Adrenal gland (tissue), 19 donors: ENCODE measurements at places on chromosomes 2 and 18.

GRCh38 chr2:75569546-75569945 is 8.8 kb upstream of the EVA1A start:
- no peak for DNase-seq

GRCh38 chr2:200673191-200673590 is 87.4 kb downstream of the AOX1 start:
- no peak for DNase-seq

- DNase-seq: no peak
These were observed 3.7 kb downstream of the STK17B start for GRCh38 chr2:196167666-196168065.

- no peak for DNase-seq
These were observed 420.3 kb upstream of the POU3F3 start for GRCh38 chr2:104433657-104434056.

- no peak for DNase-seq
These were observed 5.2 kb downstream of the FN1 start for GRCh38 chr2:215430528-215431187.

- no peak for DNase-seq
These were observed 1579.0 kb upstream of the NXPH2 start for GRCh38 chr2:140359056-140359771.

- peak; percentile 29 for DNase-seq
These were observed 181.6 kb downstream of the BCL2 start for GRCh38 chr18:63137999-63138435.

- no peak for DNase-seq
These were observed 67.2 kb downstream of the TMEM131 start for GRCh38 chr2:97928591-97928990.

GRCh38 chr2:101265893-101266499 is 13.3 kb downstream of the CNOT11 start:
- DNase-seq: no peak

DNA sequence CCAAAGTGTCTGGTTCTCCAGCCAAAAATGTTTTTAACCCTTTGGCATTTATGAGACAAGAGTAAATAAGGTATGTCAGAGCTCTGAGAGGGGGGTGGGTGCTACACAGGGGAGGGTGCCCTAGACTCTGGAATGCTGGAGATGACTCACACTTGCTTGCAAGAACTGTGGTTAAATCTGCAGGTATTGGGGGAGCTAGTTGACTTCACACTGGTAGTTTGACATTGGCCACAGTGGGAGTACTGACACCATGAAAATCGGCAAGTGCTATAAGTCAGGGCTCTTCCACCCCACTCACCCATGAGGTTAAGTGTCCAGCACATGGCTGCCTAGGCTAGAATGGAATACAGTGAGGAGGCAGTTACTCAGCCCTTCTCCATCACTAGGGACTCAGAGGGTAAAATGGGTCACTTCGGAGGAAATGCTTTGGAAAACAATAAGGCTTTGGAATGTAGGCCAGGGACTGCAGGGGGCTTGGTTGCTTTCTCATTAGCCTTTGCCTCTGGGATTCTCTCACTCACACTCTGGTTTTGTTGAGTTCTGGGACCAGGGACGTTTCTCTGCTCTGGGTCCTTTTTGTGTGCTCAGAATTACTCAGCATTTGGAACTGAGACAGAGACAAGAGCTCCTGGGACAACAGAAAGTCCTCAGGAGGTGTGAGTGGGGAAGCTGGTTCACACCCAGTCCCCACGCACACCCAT is 91.6 kb downstream of the ACKR3 start:
- no peak for DNase-seq

- DNase-seq: no peak
These were observed 33.9 kb downstream of the ACOXL start for GRCh38 chr2:110766291-110766690.

DNA sequence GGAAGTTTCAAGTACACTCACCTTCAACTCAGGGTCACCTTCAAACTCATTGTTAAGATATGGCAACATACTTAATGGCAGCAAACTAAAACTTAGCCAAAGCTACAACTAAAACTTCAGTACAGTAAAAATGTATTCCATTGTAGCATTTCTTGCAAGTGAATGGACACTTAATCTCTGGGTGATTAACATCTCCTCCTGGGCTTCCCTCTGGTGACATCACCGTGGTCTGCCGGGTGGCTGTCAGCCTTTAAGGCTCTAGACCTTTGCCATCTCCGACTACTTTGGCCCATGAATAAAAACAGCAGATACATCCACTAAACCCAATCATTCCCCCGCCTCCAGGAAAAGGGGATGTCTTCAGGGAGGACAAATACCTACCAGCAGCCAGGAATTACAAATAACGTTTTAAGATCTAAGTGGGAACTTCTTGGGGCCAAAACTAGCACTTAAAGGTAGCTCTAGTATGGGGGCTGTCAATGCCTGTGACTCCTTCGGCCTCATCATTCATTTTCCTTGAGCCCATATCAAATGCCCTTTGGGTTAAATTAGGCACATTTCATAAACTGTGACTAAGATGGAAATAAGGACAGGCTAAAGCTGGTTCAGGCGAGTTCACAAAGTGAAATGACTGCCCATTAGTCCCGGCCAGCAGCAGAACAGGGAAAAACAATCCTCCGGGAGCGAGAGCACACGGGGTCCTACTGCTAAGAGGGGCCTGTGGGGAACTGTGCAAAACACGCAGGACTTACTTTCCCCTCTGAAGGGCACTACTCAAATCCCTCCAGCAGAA is 1.1 kb downstream of the TFCP2L1 start:
- DNase-seq: no peak

DNA sequence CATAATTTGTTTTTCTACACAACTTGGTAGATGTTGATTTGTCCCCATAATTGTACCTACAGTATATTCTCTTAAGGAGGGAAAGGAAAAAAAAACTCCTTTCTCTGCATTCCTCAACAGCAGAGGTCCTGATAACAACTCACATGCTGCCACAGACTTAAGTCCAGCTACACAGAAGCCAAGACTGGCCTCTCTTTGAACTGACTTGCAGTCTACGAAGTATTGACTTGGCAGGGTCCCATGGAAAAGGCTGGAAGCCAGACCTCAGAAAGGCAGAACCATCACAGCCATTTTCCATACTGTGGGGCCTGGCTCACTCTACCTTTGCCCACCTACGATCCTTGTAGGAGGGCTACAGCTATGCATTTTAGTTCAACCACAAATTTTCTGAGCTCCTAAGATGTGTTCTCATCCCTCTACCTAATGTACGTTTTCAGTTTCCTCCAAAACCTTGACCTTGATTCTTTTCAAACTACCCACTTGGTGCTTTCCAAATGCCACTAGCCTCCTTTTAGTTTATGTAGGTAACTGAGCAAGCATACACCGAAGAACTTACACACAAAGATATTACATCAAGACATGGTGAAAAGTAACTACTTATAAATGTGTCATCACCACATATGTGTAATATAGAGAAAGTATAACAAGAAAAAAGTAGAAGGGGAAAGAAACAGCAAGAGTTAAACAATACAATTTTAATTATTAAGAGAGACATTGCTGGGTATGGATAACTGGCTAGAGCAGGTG is 12.2 kb downstream of the LONRF2 start:
- no peak for DNase-seq

DNA sequence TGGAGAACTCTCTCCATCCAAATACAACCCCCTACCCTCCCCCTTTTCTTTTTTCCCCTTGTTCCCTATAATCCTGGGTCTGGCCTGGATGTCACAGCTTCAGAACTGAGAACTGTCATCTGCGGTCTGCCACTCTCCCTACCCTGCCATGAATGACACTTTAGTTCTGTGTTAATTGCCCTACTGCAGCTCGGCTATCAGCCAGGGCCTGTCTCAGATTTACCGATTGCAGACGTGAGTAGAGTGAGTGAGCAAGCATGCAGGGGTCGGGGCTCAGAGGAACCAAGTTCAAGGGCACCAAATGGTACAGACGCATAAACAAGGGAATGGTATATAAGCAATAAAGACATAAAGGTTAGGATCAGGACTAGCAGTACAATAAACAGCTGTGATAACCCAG is 967.8 kb downstream of the BCL11A start:
- DNase-seq: no peak

DNA sequence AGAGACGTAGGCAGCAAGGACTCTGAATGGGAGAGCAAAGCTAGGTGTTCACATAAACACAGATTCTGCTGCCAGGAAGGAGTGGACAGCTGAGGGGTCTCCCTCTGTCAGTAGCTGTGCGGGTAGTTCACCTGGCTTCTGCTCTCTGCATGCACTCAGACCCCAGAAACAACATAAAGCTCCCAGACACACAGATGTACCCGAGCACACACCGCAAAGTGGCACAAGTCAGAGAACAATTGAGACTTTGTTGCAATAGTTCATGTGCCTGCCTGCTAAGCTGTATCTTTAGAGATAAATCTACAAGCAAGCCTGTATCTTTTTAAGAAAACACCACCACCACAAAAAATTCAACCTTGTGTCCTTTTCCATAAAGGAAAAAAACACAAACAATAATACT is 420.0 kb upstream of the ST6GAL2 start:
- DNase-seq: no peak

GRCh38 chr2:111034606-111035005 is 86.1 kb upstream of the BCL2L11 start:
- DNase-seq: no peak

GRCh38 chr2:241148891-241149674 is at the start of gene PASK:
Gene PASK (minus strand): TSS chr2:241149472. CDS start chr2:241143032, 6,440 bp downstream.
- DNase-seq: peak; percentile 96

DNA sequence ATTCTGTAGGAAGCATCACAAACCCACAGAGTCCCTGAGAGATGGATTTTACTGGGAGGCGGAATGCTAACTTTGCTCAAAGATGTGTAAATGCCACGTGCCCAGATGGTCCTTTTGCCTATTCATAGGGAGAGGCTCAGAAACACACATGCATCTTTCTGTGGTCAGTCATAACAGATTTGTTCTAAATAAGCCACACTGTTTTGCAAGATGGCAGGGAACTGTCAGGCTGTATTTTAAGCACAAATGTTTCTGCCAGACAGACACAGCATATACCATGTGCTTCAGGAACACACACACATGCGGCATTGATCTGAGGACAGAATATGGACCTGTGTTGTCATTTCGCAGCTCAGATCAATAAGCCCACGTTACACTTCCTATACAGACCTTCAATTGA is 312.0 kb downstream of the GPD2 start:
- no peak for DNase-seq

- no peak for DNase-seq
These were observed 9.2 kb downstream of the FKBP1B start for GRCh38 chr2:24058564-24059271.

GRCh38 chr2:108182489-108182888 is 57.3 kb upstream of the SULT1C3 start:
- no peak for DNase-seq

GRCh38 chr2:65070172-65070830 is 14.1 kb downstream of the CEP68 start:
- peak; percentile 86 for DNase-seq

DNA sequence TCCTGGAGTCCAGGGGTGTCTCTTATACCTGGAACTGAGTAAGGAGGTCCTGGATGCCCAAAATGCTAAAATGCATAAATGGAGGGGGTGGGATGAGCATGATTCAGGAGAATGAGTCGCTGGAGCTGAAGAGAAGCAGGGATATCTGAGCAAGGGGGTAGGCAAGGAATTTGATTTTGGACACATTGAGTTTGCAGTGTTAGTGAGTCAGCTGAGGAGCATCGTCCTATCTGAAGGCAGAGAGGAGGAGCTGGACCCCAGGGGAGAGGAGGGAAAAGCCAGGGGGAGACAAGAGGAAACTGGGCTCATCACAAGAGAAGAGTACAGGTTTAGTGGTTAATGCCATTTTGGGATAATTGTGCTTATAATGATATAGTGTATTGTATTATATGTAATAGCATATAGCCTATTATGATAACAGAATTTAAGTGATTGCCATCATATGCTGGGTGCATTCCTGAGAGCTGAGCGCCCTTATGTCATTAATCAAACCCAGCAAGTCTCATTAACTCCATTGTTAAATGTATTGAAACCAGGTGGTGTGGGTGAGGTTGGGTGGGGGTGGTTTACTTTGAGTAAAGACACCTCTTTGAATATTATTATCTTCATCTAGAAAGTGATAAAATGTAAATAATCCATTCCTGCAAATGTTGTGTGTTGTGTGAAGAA is 12.4 kb downstream of the EHD3 start:
- DNase-seq: no peak

GRCh38 chr18:13288509-13289133 is 70.1 kb downstream of the LDLRAD4 start:
- no peak for DNase-seq

DNA sequence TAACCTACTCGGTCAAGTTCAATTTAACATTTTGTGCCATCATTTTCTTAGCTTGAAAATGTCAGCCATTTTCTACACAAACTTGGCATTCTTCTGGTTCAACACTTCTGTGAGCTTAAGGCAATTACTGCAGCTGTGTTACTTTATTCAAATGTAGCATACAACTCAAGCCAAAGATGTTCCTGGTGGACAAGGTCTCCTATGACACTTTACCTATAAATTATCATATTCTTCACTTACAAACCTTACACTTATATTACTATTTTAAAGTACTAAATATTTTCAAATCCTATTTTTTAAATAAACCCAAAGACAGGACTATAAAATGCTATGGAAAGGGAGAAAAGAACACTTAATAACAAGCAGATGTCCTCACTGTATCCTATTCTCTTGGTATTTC is 1045.3 kb downstream of the TSN start:
- DNase-seq: no peak

DNA sequence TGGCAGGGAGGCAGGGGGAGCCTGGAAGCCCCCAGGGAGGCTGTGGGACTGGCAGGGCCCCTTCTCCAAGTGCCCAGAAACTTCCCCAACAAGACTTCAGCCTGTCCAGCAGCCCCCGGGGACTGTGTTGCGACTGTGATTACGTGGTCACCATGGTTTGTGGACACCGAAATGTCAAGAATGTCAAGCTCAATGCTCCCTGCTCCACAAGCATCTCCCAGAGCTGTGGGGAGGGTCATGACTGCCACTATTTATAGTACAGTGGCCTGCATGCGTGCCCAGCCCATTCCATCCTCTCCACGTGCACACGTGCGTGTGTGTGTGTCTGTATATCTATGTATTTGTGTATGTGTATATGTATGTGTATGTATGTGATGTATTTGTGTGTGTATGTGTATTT is 93.8 kb upstream of the MBOAT2 start:
- DNase-seq: no peak

GRCh38 chr2:128552141-128552805 is 233.6 kb upstream of the HS6ST1 start:
- no peak for DNase-seq

GRCh38 chr2:206256706-206257205 is 17.7 kb upstream of the ZDBF2 start:
- no peak for DNase-seq

DNA sequence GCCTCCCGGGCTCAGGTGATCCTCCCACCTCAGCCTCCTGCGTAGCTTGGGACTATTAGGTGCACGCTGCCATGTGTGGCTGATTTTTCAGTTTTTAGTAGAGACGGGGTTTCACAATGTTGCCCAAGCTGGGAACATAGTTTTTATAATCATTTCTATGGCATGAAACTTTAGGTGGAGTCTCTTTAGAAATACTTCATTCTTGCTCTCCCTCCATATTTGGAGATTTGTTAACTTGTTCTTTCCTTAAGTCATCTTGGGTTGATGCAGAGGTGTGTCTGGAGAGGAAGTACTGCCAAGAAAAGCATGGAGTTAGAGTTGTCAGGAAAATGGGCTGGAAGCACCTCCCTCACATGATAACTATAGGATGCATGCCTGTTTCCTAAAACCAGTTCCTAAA is 17.4 kb downstream of the ZNF532 start:
- DNase-seq: no peak

- DNase-seq: peak; percentile 58
These were observed 276.4 kb downstream of the CDCA7 start for GRCh38 chr2:173631127-173631460.

- no peak for DNase-seq
These were observed 38.6 kb upstream of the ZFP36L2 start for GRCh38 chr2:43265001-43265400.

- DNase-seq: no peak
These were observed 320.1 kb downstream of the OSR1 start for GRCh38 chr2:19038071-19039015.
